Stimulated activated CD8-positive, alpha-beta memory T cell treated with anti-CD3 and anti-CD28 coated beads, Interleukin-2, amount 100 ng/mL, for 48 hours (primary cell): ENCODE measurements at places on chromosomes 7 and 10.

GRCh38 chr10:88095223-88095721, 231.8 kb downstream of the PTEN start:
- DNase-seq, result no peak

DNA sequence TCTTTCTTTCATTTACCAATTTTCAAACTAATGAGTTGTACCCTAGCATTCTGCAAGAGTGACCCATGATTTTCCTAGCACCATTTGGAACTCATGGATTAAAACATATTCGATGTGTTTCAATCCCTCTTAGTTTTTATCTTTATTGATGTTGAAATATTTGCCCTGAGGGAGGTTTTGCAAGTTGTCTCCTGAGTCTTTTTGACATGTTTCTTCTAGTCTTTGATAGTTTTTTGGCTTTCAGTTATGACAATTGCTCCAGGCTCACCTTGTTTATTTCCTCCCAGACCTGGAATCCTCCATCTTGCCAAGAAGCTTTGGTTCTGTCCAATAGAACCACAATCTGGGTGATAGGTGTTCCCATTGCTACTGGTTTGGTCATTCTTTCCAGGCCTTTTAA, 327.8 kb downstream of the WDR11 start:
- no peak for DNase-seq

GRCh38 chr10:92575961-92576360, 2.1 kb upstream of the IDE start:
- DNase-seq, result no peak

DNA sequence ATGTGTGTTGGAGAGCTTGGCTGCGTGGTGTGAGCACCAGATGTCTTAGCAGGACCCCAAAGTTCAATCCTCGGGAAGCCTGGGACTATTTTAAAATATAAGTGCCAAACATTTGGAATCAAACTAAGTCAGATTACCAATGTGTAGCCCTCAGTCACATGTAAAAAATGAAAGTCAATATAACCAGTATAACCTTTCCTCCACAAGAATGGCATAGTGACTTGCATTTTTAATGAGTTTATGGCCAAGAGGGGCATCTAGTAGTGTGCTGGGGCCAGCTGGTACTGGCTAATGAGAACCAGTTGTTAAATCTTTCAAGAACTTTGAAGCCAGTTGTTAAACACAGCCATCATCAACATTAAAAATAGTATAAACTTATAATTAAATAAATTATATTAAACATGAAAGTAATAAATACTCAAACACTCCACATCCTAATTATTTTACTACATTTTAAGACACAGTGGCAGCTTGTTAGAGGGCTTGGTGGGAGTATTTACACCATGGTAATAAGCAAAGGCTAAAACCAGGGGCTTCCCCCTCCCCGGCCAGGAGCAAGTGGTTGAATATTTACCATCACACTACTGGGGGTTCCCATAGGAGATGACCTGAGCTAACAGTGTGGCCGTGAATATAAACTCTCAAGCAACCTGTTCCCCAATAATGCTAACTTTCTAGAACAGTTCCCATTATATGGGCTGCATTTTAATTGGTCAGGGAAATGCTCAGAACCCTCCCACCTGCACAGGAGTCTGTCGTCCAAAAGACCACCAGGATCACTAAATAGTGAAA, 7.9 kb upstream of the FAM170B start:
- no peak for DNase-seq

- DNase-seq, result no peak
These were observed 157.2 kb upstream of the INSYN2A start for GRCh38 chr10:127353544-127353943.

DNA sequence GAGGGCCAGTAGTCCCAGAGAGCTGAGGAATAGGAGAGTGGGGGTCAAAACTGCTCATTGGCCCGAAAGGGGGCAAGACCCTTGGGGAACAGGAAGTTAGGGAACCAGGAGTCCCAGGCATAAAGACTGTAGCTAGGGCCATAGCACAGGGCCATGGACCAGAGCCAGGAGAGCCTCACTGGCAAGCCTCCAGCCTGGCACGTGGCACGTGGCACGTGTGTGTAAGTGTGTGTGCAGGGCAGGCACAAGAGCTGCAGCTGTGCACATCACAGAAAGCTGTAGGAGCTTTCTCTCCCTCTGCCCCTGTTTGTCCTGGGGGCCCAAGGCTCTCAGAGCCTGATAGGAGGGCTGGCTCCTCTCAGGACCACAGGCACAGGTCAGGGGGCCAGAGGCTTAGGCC, 47.8 kb upstream of the SLF2 start:
- DNase-seq, result no peak

- no peak for DNase-seq
These were observed 421.4 kb downstream of the SDK1 start for GRCh38 chr7:3722396-3722922.

DNA sequence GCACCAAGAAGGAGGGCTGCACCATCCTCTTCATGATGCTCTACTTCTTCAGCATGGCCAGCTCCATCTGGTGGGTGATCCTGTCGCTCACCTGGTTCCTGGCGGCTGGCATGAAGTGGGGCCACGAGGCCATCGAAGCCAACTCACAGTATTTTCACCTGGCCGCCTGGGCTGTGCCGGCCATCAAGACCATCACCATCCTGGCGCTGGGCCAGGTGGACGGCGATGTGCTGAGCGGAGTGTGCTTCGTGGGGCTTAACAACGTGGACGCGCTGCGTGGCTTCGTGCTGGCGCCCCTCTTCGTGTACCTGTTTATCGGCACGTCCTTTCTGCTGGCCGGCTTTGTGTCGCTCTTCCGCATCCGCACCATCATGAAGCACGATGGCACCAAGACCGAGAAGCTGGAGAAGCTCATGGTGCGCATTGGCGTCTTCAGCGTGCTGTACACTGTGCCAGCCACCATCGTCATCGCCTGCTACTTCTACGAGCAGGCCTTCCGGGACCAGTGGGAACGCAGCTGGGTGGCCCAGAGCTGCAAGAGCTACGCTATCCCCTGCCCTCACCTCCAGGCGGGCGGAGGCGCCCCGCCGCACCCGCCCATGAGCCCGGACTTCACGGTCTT, 1.9 kb downstream of the FZD1 start:
- no peak for DNase-seq
